ENCODE measurements at places on chromosomes 7 and 10.

DNA sequence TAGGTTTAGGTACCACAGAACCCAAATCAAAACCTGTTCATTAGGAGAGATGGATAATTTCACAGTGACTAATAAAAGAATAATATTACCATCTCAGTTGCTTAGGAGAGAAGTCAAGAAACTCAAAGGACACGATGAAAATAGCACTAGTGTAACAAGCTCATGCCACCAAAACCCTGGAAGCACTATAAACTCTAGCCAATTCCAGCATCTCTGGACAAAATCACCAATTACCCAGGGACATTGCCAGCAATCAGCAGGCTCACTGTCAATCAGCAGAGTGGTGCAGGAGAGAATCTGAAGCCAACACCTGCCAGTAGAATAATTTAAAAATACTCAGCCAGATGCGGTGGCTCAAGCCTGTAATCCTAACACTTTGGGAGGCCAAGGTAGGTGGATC lies 88.9 kb downstream of the ARMH3 start:
- no peak for DNase-seq

DNA sequence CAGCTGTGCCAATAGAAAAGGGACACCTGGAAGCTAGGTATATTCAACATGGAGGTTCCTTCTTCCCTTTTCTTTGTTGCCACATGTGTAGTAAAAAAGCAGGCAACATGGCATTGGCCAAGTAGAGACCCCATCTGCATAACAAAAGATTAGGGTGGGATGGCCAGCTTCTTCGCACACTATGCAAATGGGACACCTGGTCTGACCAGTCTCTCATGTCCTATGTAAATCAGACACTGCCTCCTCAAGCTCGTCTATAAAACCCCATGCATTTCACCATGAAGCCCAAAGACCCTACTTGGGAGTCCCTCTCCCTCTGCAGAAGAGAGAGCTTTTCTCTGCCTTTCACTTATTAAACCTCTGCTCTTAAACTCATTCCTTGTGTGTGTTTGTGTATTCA lies 53.9 kb downstream of the MYL10 start:
- no peak for DNase-seq

DNA sequence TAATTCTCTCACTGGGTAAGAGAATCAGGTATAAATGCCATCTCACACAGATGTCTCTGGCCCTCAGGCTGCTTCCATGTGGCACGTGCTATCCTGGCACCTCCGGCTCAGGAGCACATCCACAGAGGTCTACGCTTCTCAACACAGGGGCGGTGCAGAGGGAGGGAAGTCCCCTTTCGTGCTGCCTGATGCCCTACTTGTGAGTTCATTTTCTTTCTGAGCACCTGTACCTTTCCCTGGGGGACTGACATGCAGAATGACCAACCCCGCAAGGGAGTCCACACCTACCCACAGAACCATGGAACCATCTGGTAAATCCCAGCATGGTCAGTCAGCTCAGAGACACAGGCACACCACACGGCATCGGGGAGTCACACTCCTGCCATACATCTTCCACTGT lies 99.0 kb upstream of the SAMD8 start:
- no peak for DNase-seq

DNA sequence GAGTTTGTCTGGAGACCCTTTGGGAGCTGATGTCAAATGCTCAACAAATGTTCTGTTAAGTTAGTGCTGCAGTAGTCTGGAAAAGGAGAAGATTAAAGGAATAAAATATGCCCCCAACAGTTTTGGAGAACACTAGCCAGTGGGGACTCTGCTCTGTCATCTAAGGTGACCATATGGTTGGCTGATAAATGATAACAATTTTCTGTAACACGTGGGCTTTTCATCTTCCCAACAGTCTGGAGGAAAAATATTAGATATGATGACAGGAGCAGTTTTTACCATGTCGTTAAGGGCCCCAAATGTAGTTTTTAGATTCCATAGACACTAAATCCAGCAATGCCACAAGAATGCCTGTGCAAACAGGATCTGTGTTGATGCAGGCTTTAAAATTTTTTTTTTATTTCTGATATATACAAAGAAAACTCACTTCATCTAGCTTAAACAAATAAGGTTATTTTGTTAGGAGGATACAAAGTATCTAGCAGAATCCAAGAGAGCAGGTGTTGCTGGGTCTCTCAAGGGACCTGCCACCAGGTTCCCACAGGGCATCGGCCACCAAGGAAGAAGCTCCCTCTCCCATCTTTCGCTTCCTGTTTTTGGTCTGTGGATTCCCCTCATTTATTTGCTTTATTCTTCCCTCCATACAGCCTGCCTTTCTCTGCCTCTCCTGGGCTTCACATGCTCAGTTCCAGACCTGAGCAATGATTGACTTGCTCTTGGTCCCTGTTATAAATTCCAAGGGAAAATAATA lies 6.2 kb upstream of the CFAP58 start:
- DNase-seq, result no peak

DNA sequence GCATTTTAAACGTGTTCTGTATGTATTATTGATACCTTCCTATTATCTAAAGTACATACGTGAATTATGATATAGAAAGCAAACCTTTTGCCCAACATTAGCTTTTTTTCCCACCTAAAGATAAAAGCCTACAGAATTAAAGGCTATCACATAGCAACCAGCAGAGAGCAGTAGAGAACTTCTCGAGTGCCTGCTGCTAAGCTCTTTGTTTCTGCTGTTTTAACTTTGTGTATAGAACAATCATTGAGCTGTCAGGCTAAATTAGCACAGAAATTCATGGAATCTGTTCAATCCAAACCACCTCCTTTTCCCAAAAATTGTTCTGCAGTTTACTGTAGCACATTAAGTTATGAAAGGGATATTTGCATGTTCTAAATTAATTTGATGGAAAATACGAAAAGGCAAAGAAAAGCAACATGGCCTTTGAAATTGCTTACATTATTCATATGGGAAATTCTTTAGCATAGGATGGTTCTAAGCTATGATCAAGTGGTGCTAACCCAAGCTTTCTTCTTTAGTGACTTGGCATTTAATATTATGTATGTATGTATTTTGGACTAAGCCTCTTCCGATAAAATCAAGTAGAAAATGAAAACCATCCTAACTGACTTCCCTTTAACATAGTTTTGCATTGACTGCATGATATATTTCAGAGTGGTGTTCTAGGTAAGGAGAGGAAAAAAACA lies 1288.5 kb downstream of the GATA3 start:
- DNase-seq, result no peak

DNA sequence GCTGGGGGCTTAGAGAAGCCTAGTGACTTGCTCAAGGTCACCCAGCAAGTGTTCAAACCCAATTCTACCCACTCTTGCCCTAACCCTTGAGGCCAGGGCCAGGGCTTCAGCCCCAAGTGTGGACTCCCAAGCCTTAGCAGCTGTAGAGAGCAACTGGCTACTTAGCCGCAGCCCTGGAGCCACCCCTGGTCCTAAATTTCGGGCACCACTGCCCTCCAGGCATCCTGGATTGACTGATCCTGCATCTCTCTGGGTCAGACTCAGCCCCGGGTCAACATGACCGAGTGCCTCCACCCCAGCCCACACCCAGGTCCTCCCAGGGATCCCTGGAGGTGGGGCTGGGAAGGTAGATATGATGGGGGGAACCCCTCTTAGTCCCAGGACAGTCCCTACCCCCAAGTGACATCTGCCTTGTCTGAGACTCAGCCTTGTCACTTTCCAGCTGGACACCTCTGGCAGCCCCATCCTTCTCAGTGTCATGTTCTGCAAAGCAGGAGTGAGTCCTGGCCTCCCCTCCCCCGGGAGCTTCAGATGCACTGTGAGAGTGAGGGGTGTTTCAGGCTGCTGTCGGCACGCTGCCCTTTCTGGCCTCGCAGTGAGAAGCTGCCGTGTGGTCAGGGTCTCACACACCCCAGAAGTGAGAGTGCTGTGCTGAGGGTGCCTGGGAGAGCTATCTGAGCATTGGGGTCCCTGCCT lies 89.8 kb downstream of the ZMIZ1 start:
- DNase-seq, result no peak

DNA sequence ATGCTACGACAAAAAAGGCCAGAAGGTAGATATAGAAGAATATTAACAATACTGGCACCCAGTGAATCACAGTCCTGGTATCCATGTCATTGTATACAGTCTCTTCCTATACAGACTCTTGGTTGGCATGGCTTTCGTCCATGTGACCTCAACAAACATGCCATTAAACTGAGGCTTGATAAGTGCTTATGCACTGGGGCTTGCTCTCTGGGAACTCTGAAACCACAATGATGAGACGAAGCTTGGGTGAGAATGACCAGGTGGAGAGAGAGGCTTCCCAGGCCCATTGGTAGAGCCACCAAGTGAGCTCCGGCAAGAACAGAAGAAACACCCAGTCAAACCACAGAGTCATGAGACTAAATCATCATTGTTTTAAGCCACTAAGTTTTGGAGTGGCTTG lies 33.2 kb downstream of the PNPLA8 start:
- no peak for DNase-seq

DNA sequence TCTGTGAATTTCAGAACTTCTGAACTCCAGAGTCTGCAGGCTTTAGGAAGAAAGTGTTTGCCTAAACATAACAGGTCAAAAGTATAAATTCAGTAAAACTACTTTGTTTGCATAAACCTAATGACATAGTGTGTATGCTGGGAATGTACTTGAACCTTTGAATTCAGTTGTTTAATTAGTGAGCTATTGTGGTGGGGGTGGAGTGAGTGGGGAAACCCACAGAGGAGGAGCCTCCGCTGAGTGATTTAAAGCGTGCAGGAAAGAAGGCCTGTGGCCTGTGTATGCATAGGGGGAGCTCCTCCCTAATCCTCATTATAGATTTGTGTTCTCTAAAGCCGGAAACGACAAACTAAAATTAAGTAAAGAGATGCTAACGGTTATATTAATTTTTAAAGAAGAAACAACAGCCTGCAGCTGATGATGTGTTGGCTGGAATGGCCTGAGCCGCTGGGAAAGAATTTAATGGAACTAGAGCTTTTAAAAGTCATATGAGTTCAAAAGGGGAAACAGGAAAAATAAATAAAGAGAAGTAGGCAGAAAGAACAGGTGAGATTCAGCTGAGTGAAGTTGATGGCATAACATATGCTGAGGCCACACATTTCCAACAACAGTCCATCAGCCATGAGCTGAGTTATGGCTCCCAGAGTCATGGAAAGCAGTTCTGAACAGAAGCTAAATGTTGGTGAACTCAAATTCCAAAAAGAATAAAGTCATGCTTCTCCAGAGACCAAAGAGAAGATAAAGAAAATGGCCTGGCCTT lies 595.0 kb downstream of the GRM8 start:
- no peak for DNase-seq

- no peak for DNase-seq
Observed at GRCh38 chr7:11625669-11626068, 206.3 kb downstream of the THSD7A start.

DNA sequence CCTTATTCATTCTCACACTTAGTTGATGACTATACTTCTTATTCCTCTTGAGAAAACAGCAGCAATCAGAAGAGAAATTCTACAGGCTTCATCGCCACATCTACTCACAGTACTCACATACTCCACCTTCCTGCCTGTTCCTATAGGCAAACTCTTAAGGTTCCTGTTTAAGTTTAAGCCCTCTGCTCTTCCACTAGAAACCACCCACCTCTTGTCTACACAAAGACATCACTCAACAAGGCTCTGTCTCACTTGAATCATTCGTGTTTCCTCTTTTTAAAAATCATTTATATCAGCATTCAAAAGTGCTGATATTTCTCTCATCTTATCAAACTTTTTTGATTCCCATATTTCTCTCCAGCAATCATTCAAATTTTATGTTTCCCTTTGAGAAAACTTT lies 85.5 kb upstream of the ADO start:
- DNase-seq, result no peak

GRCh38 chr10:19815036-19815730 lies 1.0 kb upstream of the PLXDC2 start:
- DNase-seq, result peak; percentile 7

DNA sequence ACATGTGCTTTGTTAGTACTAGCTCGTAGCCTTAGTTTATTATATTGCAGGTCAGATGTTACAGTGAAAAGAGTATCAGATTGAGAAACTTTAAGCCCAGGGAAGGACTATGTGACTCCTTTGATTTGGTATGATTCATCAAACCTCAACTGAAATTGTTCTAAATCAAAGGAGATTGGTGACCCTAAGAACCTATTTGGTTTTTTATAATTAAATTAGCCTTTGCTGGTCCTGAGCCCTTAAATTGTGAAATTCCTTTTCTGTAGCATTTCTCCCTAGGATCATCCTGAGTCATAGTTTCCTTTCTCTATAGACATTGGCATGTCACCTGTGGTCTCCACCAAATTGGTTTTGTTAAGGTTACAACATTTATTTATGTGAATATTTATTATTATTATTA lies 89.7 kb downstream of the POLR1F start:
- DNase-seq, result no peak

DNA sequence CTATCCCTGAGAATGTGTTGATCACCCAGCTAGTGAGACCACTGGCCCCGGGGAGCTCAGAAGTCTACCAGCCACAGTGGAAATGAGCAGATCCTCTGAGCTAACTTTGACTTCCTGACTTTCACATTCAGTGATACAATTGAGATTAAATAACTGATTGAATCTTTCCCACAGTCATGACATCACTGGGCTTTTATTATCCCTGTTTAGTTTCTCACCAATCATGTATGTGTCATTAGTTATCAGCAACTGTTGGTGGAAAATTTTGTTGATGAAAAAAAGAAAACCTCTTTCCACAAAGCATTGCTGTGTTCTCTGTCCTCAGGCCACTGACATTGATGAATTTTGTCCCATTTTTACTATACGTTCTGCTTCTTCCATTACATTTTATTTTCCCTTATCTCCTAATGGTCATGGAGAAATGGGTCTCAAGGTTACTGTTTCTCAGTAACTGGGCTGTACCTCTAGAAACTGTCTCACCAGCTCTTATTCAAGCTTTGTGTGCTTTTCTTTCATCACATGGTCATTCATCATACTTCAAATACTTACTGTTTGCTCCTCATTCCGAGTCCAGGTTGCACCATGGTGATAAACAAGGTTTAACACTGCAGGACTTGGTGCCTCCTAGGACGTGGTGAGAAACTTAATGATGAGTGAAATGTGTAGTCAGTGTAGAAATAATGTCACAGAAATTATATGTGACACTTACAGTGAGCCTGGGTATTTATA lies 304.7 kb downstream of the CDK14 start:
- DNase-seq, result no peak

GRCh38 chr7:151308256-151308655 lies 33.4 kb upstream of the NUB1 start:
- DNase-seq, result no peak

DNA sequence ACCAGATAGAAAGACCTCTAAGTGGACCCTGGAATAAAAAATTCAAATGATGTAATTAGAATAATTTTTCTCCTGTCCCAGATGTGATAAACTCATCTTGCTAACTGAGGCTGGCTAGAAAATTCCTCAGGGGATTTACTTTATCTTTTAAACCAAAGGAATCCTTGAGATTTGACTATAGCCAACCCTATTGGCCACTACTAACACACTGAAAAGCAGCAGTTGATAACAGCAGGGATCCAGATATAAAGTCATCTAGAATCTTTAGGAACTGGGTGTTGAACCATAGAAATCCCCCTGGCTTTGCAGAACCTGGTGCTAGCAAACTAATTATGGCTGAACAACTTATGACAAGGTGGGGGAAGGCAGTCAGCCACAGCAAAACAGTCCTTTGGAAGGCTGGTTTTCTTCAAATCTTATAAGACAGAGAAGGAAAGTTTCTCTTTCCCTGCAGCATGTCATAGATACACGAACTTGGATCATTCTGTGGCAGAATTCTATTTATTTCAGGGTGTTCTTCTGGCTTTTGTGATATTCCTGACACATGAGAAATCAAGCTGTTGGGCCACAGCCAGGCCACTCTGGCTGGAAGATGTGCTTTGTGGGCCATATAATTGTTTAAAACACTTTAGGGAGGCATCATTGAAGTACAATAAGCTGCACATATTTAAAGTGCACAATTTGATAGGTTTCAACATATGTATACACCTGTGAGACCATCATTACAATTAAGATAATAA lies 643.6 kb downstream of the SORCS3 start:
- no peak for DNase-seq
